ENCODE measurements at places on chromosomes 7 and 10. TPM values are rescaled to one million over a fixed set of nuclear protein-coding genes. Genes with fewer than 3 reads are reported as not detected.

The RSU1 gene
- 122 TPM for total RNA-seq

The ARHGEF5 gene
- 10.4 TPM for total RNA-seq

The CUEDC2 gene
- 53.2 TPM for total RNA-seq

The VSTM4 gene
- 46.4 TPM for total RNA-seq

The ACSM6 gene
- total RNA-seq = not detected

The DPP6 gene
- not detected for total RNA-seq

The AOAH gene
- 22.6 TPM for total RNA-seq

The AGR2 gene
- total RNA-seq = not detected

The SCIN gene
- total RNA-seq = 2.0 TPM

The PSMG3 gene
- total RNA-seq = 30.9 TPM

The STAG3 gene
- 0.95 TPM for total RNA-seq

The TRIM50 gene
- total RNA-seq = 1.5 TPM

The ASIC3 gene
- 2.8 TPM for total RNA-seq

The CPVL gene
- 21.0 TPM for total RNA-seq

The MRLN gene
- total RNA-seq = not detected

The HOXA5 gene
- 0.35 TPM for total RNA-seq

DNA sequence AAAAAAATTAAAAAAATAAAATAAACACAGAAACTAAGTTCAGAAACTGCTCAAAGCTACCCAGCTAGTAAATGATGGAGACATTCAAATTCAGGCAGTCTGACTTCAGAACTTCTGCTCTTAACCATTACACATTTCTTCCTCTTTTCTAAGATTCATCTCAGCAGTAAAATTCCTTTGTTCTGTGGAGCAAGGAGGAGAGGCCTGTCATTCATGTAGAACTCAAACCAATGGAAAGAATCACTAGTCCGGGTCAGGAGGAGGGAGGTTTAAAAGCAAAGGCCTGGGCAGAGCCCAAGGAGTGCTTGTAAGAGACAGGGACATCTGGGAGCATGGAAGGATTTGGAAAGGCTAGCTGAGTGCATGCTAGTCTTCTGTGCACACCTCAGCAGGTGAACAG is 37.9 kb upstream of the DNAJB12 start:
- no peak for DNase-seq

- DNase-seq = no peak
Observed at GRCh38 chr10:3825244-3825643, 40.2 kb upstream of the KLF6 start.

GRCh38 chr7:116354546-116355423 is 144.4 kb downstream of the TES start:
- DNase-seq = peak; percentile 36

GRCh38 chr7:39045231-39045630 is 67.5 kb downstream of the POU6F2 start:
- DNase-seq = no peak

GRCh38 chr10:28302012-28302637 is 739 bp downstream of the MPP7 start:
- peak; percentile 27 for DNase-seq

- no peak for DNase-seq
Observed at GRCh38 chr10:114920459-114920858, 17.5 kb upstream of the TRUB1 start.

DNA sequence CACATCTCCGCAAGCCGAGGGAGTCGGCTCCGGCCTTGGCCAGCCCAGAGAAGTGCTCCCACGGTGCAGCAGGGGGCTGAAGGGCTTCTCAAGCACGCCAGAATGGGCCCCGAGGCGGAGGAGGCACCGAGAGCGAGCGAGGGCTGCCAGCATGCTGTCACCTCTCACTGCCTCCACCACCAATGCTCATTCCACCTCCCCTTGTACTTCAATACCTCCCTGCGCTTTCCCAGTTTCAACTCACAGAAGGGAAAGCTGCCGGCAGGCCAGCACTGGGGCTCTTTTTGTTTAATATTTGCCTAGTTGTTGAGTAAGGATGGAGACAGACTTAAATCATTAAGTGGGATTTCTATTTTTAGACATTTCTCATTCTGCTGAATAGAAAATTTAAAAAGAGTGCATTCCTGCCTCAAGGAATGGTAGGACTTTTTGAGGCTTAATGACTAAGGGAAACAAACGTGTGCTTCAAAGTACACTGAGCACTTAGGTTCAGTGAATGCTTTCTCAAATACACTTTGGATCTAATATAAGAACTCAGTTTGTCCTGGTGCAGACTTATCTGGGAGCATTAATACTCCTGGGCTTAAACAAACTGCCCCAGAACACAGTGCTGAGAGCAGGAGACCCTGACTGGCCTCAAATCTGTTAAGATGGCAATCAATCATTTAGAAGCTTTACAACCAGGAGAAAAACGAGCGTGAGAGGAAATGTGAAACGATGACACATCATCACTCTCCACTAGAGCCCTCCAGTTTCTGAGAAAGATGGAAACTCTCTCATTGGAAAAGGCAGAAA is 131.2 kb downstream of the RALA start:
- DNase-seq = no peak

GRCh38 chr10:45008524-45009161 is 7.9 kb downstream of the ZNF22 start:
- DNase-seq = no peak

GRCh38 chr10:116831790-116832189 is 17.5 kb upstream of the ENO4 start:
- no peak for DNase-seq

- no peak for DNase-seq
Observed at GRCh38 chr7:20793248-20793647, 6.6 kb upstream of the SP8 start.

DNA sequence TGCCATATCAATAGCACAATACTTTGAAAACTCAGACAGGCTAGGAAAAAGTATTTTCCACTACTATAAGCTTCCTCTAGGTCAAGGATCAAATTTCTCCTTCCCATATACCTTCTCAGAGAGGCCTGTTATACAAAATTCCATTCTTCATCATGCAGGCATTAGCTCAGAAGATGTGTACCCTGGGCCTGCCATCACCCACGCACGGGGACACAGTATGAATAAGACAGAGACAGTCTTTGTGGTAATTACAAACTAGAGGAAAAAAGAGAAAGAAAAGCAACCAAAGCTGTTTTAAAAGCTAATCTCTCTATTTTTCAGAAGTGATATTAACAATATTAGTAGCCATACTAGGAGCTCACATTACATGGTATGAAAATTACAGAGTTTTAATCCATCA is 236.8 kb upstream of the AOAH start:
- no peak for DNase-seq

GRCh38 chr7:146875237-146875785 is 758.7 kb downstream of the CNTNAP2 start:
- no peak for DNase-seq

- DNase-seq = no peak
Observed at GRCh38 chr10:63885156-63885555, 364.0 kb downstream of the REEP3 start.

DNA sequence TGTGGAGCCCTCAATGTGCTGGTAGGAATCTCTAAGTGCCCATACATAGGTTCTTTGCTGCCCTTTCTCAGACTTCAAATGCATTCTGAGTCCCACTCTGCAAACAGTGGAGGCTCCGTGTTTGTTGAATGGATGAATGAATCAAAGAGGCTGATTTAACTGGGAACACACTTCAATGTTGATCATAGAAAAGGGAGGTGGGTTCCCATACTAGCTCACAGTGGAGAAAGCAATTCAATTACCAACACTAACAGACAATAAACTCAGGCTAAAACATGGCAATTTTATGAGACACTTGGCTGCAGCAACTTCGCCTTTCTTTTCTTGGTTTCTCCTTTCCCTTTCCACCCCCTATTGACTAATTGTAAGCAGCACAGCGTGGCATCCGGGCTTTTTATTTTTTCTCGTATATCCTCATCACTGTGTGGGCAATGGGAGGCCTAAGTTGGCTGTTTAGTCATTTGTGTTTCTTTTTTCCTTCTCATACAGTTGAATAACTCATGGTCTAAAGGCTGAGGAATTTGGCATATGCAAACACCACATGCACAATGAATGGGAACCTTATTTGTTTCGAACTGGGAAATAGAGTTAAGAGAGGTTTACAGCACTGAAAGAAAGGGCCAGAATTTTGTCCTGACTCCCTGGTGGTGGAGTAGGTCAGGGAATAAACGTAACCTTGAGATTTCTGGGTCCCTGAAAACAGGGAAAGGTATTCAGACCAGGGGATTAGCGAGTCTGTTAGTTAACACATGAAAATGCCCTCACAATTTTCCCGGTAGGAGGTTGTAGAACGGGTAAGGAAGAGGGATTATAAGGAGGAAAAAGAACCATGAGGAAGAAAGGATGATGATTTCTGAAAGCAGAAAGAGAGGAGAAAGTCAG is 858.5 kb downstream of the KCNMA1 start:
- no peak for DNase-seq

DNA sequence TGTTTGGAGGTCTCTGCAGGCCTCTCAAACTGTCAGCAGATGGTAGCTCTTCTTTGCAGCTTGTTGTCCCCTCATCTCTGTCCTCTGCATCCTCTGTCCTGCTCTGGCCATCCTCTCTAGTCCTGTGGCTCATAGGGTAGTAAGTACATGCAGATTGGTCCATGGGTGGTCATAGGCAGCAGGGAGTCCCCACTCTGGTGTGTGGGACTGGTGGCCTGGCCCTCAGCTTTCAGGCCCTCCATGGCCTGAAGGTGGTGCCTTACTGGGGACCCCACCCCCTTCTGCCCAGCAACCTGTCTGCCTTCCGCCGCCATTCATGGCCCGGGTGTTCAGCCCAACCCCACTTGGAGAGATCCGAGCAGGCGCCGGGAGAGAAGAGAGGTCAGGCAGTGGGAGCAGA is 12.8 kb upstream of the TCTN3 start:
- no peak for DNase-seq

DNA sequence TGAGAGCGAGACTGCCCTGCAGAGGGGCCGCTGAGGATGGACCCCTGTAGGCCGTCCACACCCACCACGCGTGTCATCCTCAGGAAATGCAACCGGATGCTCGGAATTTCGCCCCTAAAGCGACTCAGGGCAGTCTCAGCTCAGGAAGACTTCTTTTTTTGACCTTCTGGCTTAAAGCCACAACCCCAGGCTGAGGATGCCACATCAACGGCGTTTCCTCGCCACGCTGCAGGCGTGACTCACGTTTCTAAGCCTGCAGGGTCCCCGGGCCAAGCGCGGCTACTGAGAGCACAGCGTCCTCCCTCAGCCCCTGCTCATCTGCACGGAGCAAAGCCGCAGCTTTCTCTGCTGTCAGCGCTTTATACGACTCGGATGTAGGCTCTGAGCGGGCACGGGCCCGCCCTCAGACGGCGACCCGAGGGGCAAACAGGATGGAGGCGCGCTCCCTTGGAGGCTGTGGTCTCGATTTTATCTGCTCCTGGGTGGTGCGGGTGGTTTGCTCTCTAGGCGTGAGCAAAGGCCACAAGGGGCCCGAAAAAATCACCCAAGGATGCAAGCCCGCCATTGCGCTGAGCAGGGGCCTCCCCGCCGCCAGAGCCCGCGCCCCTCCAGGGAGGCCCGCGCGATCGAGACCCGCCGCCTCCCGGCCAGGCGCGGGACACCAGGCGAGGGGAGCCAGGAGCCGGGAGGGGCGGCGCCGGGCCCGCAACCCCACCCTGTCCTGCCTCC is 726 bp upstream of the INSIG1 start:
- peak; percentile 33 for DNase-seq

GRCh38 chr10:74027702-74028101 is 29.8 kb downstream of the VCL start:
- DNase-seq = no peak

Data from thoracic aorta (tissue), 2 donors.